Activated T-helper 1 cell treated with anti-CD3 and anti-CD28 coated beads, Interleukin-2, amount 50 U/mL, for 16 hours (primary cell): ENCODE measurements at places on chromosomes 13 and 19.

DNA sequence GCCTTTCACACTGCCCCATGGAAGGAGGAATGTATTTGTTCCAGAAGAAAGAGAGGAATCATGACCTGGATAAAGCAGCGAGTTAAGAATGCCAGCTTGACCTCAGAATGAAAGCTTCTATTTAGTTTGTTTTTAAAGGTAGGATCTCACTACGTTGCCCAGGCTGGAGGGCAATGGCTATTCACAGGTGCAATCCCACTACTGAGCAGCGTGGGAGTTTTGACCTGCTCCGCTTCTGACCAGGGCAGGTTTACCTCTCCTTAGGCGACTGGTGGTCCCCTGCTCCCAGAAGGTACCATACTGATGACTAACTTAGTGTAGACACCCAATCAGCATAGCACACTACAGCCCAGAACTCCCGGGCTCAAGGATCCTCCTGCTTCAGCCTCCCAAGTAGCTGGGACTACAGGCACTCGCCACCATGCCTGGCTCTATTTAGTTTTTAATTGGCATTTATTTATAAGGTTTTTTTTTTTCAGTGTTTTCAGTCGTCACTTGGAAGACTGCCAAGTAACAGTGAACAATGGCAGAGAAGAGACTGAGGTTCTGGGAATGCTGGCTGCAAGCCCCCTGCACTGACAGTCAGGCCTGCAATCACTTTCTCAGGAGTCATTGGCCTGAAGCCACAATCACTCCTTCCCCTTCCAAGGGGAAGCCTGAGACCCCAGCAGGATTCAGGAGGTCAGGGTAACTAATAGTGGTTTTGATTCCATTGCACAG is 73.1 kb downstream of the EPS15L1 start:
- DNase-seq = no peak

- no peak for DNase-seq
Observed at GRCh38 chr19:41339936-41340335, 13.8 kb downstream of the TGFB1 start.

- no peak for DNase-seq
Observed at GRCh38 chr13:23748109-23748990, 140.8 kb downstream of the MIPEP start.

DNA sequence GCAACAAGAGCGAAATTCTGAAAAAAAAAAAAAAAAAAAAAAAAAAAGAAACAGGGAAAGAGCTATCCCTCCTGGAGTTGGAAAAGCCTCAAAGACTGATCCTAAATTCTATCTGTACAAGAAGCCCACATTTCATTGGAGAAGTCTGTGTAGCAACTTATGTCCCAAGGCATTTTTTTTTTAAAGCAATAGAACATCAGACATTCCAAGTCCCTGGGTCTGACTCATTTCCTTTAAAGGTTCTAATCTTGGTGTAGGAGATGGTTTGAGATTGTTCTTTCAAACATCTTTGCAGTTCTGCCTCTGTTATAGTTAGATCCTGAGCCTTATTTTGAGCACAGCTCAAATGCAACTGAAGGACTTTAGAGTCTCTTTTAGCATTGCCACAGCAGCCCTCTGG is 706.5 kb upstream of the MIR17HG start:
- DNase-seq = no peak

- no peak for DNase-seq
Observed at GRCh38 chr19:48663667-48664066, 9.2 kb downstream of the NTN5 start.

GRCh38 chr13:48158290-48158689 is 63.4 kb upstream of the MED4 start:
- no peak for DNase-seq

GRCh38 chr19:42521346-42522030 is 6.8 kb downstream of the CEACAM1 start:
- DNase-seq = no peak
